ENCODE measurements at places on chromosomes 1 and 21.
A peak's percentile ranks its signal among the peaks of the same experiment; 100 is the strongest.

- peaks cover 18% of the 10 kb centered on the region for H3K4me1 ChIP-seq
- no peaks in the 10 kb centered on the region for H3K27me3 ChIP-seq
- peak overlapping the region; percentile 58 for H3K27ac ChIP-seq
- H3K4me3 ChIP-seq: no peak overlapping the region
- H3K36me3 ChIP-seq: peaks cover 6% of the 10 kb centered on the region
Measured at GRCh38 chr1:44327679-44328491, 27.2 kb downstream of the ERI3 start.

- no peaks in the 10 kb centered on the region for H3K36me3 ChIP-seq
- H3K4me1 ChIP-seq: no peaks in the 10 kb centered on the region
- H3K4me3 ChIP-seq: no peak overlapping the region
- H3K27me3 ChIP-seq: no peaks in the 10 kb centered on the region
- H3K27ac ChIP-seq: no peak overlapping the region
Measured at GRCh38 chr1:241482761-241483250, 36.7 kb downstream of the FH start.

GRCh38 chr1:116277840-116278540 lies 95.1 kb upstream of the ATP1A1 start:
- no peaks in the 10 kb centered on the region for H3K36me3 ChIP-seq
- no peaks in the 10 kb centered on the region for H3K4me1 ChIP-seq
- H3K27ac ChIP-seq: no peak overlapping the region
- no peaks in the 10 kb centered on the region for H3K27me3 ChIP-seq
- DNase-seq: no peak
- no peak overlapping the region for H3K4me3 ChIP-seq

DNA sequence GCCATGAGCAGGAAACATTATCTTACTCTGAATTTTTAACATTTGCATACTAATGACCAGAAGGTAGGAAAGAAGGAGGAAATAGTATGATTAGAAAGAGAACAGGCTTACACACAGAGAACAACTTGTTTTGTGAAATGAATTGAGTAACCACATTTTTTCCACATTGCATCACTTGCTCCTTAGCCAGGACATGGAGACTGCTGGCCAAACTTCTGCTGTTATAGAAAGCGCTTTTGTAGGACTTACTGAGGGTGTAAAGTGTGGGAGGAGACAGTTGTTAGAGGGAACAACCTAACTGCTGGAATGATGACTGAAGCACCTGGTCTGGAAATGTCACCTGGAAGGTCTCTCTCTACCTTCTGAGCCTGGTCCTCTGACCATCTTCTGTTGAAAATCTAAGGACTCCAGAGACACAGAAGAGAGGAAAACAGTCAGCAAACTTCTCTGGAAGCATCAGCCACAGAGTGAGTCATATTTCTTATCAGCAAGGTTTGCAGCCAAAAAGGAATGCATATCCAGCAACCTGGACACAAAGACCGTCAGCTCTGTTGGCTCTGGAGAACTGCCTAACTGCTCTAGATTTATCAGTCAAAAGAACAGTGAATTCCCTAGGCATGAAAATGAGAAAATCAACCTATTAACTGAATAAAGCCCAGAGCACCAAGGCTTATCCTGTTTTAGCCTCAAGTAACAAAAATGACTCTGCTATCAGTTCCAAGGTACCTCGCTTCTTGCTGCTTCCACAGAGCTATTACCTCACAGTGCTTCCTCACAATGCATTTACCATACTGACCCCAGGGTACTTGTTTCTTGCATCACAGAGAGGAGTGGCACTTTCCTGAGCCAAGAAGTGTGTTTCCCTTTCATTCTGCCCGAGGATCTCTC lies 88.0 kb upstream of the SLFNL1 start:
- H3K4me3 ChIP-seq: no peak overlapping the region
- H3K27me3 ChIP-seq: no peaks in the 10 kb centered on the region
- H3K36me3 ChIP-seq: peaks cover 12% of the 10 kb centered on the region
- peak; percentile 76 for DNase-seq
- H3K27ac ChIP-seq: peak overlapping the region; percentile 99

DNA sequence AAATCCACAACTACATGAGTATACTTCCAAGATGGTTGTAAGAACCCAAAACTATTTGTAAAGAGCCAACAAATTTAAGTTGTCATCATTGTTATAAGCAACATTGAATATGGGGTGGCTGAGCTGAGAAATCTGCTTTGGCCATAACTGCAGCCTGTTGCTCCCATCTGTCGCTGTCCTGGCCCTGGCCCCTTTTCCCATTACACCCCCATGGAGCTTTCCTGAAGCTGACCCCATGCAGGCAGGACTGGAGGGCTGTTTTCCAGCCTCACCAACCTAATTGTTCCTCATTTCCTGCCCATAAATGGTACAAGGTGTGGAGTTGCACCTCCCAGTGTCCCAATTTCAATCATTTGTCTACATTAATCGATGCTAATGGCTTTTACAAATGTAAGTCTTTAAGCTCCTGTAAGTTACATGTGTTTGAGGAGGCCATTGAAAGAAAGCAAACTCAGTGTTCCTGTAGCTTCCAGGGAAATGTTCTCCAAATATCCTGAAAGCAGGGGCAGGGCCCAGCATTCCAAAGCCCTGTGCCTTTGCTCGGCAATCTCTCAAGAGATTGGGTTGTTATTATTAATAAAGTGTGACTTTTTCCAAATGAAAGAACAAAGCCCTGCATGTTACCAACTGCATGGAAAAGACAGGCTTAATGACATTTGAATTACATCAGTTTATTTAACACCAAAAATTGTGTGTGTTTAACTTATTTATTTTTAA lies 545.9 kb downstream of the PLPP3 start:
- H3K27me3 ChIP-seq: no peaks in the 10 kb centered on the region
- H3K27ac ChIP-seq: peak overlapping the region; percentile 68
- DNase-seq: no peak
- no peaks in the 10 kb centered on the region for H3K36me3 ChIP-seq
- no peak overlapping the region for H3K4me3 ChIP-seq
- no peaks in the 10 kb centered on the region for H3K4me1 ChIP-seq

DNA sequence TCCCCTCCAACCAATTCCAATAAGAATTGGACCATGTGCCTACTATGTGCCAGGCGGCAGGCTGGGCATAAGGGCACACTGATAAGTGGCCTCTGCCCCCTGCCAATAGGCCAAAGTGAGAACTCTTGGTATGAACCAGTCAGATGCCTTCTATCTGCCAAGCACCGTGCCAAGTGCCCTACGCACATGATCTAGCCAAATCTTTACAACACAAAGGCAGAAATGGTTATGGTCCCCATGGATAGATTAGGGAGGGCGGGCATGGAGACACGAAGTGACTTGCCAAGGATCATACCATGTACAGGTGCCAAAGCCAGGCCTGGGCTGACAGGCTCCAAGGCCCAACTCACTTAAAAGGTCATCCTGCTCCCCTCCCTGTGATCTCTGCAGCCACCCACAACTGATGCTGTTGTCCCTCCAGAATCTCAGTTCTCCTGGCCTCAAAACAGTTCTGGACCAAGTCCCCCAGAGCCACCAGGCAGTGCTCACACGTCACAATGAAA lies 32.1 kb downstream of the CASZ1 start:
- H3K27ac ChIP-seq: no peak overlapping the region
- no peaks in the 10 kb centered on the region for H3K36me3 ChIP-seq
- H3K4me3 ChIP-seq: no peak overlapping the region
- H3K27me3 ChIP-seq: no peaks in the 10 kb centered on the region

DNA sequence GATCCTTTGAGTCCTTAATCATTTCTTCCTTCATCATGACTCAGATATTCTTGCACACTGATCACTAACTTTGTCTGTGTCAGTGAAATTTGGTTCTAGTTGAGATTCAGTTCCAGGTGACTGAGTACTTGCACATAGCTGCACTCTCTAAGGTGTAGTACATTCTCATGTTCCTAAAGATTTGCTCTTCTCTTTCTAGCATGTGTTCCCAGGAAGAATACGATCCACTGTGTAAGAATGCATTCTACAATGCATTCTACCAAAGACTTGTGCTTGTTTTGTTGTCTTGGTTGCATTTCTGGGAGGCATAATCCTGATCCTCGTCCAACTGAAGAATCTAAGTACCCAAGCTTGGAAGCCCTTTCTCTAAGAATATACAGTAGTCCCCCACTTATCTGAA lies 104.3 kb upstream of the CDC42BPA start:
- DNase-seq: no peak
- H3K27ac ChIP-seq: no peak overlapping the region
- H3K27me3 ChIP-seq: no peaks in the 10 kb centered on the region

- no peaks in the 10 kb centered on the region for H3K27me3 ChIP-seq
- peak overlapping the region; percentile 87 for H3K27ac ChIP-seq
- DNase-seq: no peak
- no peaks in the 10 kb centered on the region for H3K4me1 ChIP-seq
Measured at GRCh38 chr1:119648620-119649004, 546 bp upstream of the ZNF697 start.

GRCh38 chr1:86104606-86105532 lies 51.7 kb downstream of the COL24A1 start:
- no peak for DNase-seq
- H3K4me3 ChIP-seq: no peak overlapping the region
- no peak overlapping the region for H3K27ac ChIP-seq

GRCh38 chr1:167627865-167628641 lies 2.0 kb upstream of the RCSD1 start:
- no peak for DNase-seq
- H3K4me3 ChIP-seq: no peak overlapping the region
- H3K27me3 ChIP-seq: no peaks in the 10 kb centered on the region
- H3K36me3 ChIP-seq: no peaks in the 10 kb centered on the region
- H3K4me1 ChIP-seq: peaks cover 3% of the 10 kb centered on the region

GRCh38 chr1:186923486-186923885 lies 94.7 kb downstream of the PLA2G4A start:
- H3K27me3 ChIP-seq: no peaks in the 10 kb centered on the region
- H3K4me3 ChIP-seq: no peak overlapping the region
- H3K27ac ChIP-seq: no peak overlapping the region
- DNase-seq: no peak
- H3K36me3 ChIP-seq: no peaks in the 10 kb centered on the region

DNA sequence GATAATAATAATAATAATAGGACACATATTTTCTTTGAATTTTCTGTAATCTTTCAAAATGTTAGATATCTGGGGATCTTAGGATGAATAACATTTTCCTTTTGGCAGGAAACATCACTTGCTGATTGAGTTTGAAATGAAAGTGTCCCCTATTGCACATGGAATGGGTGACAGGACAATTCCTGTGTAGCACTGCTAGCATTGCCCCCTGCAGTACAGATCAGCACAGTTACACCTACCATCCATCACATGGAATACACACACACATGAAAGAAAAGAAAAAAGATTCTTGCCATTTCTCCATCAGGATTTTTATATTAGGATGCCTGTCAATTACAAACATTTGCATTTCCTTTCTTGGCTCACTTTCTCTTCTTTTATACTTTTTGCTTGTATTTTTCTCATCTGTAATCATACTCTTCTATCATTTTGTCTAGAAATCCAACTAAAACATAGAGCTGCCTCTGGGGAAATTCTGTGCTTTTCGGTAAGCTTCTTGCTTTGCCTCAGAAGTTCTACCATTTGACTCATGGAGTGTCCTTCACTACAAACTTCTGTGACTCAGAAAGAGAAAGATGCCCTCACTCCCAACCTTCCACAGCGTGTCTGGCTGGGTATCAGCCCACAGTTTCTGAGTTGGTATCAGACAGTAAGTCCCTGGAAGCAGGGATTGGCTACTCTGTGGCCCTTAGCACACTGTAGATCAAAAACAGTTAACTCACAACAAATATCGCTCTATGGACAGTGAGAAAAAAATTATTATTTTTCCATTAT lies 641.2 kb downstream of the PTPRC start:
- H3K36me3 ChIP-seq: no peaks in the 10 kb centered on the region
- no peak overlapping the region for H3K4me3 ChIP-seq
- no peaks in the 10 kb centered on the region for H3K27me3 ChIP-seq

GRCh38 chr21:41894922-41895557 lies 15.9 kb upstream of the PRDM15 start:
- H3K36me3 ChIP-seq: peaks cover 51% of the 10 kb centered on the region
- no peak overlapping the region for H3K27ac ChIP-seq
- H3K4me1 ChIP-seq: peaks cover 3% of the 10 kb centered on the region
- no peaks in the 10 kb centered on the region for H3K27me3 ChIP-seq

- H3K27ac ChIP-seq: no peak overlapping the region
- no peak overlapping the region for H3K4me3 ChIP-seq
- H3K27me3 ChIP-seq: no peaks in the 10 kb centered on the region
- no peak for DNase-seq
- no peaks in the 10 kb centered on the region for H3K36me3 ChIP-seq
Measured at GRCh38 chr1:40653851-40654537, 11.5 kb downstream of the RIMS3 start.

GRCh38 chr1:98399218-98399617 lies 262.3 kb upstream of the SNX7 start:
- H3K27me3 ChIP-seq: no peaks in the 10 kb centered on the region
- DNase-seq: no peak
- no peaks in the 10 kb centered on the region for H3K4me1 ChIP-seq
- H3K4me3 ChIP-seq: no peak overlapping the region
- no peaks in the 10 kb centered on the region for H3K36me3 ChIP-seq

DNA sequence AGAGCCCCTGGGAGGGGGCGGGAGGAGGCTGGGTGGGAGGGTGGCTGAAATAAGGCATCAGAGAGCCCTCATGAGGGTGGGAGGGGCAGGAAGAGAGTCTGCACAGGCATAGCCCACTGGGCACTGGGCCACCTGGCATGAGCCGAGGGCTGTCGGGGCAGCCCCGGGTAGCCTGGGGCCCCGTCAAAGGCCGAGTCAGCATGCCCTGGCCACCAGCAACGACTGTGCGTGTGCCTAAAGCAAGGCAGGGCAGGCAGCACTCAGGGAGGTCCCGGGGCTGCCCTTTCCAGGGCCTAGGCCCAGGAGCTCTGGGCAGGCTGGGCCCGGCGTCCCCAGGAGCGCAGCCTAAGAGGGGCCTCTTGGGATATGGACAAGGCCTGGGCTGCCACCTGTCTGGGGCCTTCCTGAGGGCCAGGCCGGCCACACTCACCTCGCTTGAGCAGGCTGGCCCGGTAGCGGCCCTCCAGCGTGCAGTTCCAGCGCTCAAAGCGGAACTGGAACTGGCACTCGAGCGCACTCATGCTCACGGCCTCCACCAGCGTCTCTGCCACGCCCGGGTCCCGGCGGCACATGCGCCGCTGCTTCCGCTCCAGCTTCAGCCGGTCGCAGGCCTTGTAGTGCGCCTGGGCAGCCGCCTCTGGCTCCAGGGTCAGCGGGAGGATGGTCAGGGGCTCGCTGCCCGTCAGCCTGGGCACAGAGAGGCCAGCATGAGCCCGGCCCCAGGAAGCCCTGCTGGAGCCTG lies 22.7 kb downstream of the WNT9A start:
- no peak overlapping the region for H3K4me3 ChIP-seq
- H3K36me3 ChIP-seq: no peaks in the 10 kb centered on the region
- H3K27ac ChIP-seq: no peak overlapping the region
- no peaks in the 10 kb centered on the region for H3K27me3 ChIP-seq

- no peaks in the 10 kb centered on the region for H3K36me3 ChIP-seq
- no peak overlapping the region for H3K4me3 ChIP-seq
- no peak for DNase-seq
- peaks cover 14% of the 10 kb centered on the region for H3K4me1 ChIP-seq
Measured at GRCh38 chr1:200415227-200415626, 5.4 kb upstream of the ZNF281 start.

- no peak overlapping the region for H3K27ac ChIP-seq
- H3K4me1 ChIP-seq: no peaks in the 10 kb centered on the region
- H3K36me3 ChIP-seq: no peaks in the 10 kb centered on the region
- no peaks in the 10 kb centered on the region for H3K27me3 ChIP-seq
- DNase-seq: no peak
Measured at GRCh38 chr1:12697397-12697796, 18.5 kb upstream of the AADACL3 start.

- no peaks in the 10 kb centered on the region for H3K27me3 ChIP-seq
- H3K36me3 ChIP-seq: peaks cover 19% of the 10 kb centered on the region
- DNase-seq: no peak
- H3K4me3 ChIP-seq: no peak overlapping the region
Measured at GRCh38 chr1:46219551-46220520, 16.7 kb downstream of the LURAP1 start.

GRCh38 chr1:21669258-21670058 lies at the start of gene RAP1GAP:
RAP1GAP (minus strand) TSS chr1:21669357; CDS start chr1:21620032, 49,325 bp downstream.
- H3K36me3 ChIP-seq: no peaks in the 10 kb centered on the region
- H3K27ac ChIP-seq: no peak within 1 kb of the TSS
- peaks cover 11% of the 10 kb centered on the region for H3K4me1 ChIP-seq
- no peak for DNase-seq
- peaks cover 13% of the 10 kb centered on the region for H3K27me3 ChIP-seq
